A549 treated with CpdA at 1 μM for 4 hours (cell line): ENCODE measurements at places on chromosomes 3 and 15. TPM values are rescaled to one million over a fixed set of nuclear protein-coding genes. Genes with fewer than 3 reads are reported as not detected.

Gene C3orf22
- total RNA-seq = not detected in 5 replicates

Gene ARIH2
- 58.2 to 64.1 TPM (median 62.6 TPM) in 5 replicates for total RNA-seq

Gene SLC51B
- total RNA-seq = 10.3 to 14.3 TPM (median 12.6 TPM) in 5 replicates

Gene RETNLB
- not detected in 5 replicates for total RNA-seq

Gene KLF15
- 0.02 to 0.12 TPM (median 0.07 TPM) in 4 of 5 replicates, not detected in the other for total RNA-seq

Gene GPR156
- 0.34 to 1.2 TPM (median 0.48 TPM) in 5 replicates for total RNA-seq

Gene PRR23C
- total RNA-seq = not detected in 5 replicates

Gene PIK3CB
- 15.7 to 21.1 TPM (median 18.7 TPM) in 5 replicates for total RNA-seq

Gene CHAC1
- total RNA-seq = 2.6 to 7.1 TPM (median 4.8 TPM) in 5 replicates

Gene BSN
- total RNA-seq = 0.10 to 0.19 TPM (median 0.13 TPM) in 5 replicates

Gene FBXL2
- 6.0 to 8.5 TPM (median 7.2 TPM) in 5 replicates for total RNA-seq

Gene TMEM115
- total RNA-seq = 37.1 to 46.1 TPM (median 45.8 TPM) in 5 replicates

Gene MOBP
- 0.09 to 0.25 TPM in 2 of 5 replicates, not detected in the others for total RNA-seq

Gene MRAS
- 8.2 to 10.2 TPM (median 9.1 TPM) in 5 replicates for total RNA-seq

Gene BUB1B
- 28.2 to 33.9 TPM (median 30.0 TPM) in 5 replicates for total RNA-seq

Gene CHRM5
- 0.01 to 0.02 TPM in 2 of 5 replicates, not detected in the others for total RNA-seq

Gene TOP2B
- 63.5 to 90.0 TPM (median 65.8 TPM) in 5 replicates for total RNA-seq

Gene SCN11A
- total RNA-seq = not detected in 5 replicates

Gene GOLGA8M
- total RNA-seq = not detected in 5 replicates

Gene EIF3J
- 85.6 to 115 TPM (median 93.1 TPM) in 5 replicates for total RNA-seq

Gene GRK7
- total RNA-seq = 0.02 to 0.06 TPM (median 0.03 TPM) in 3 of 5 replicates, not detected in the others

Gene PLCL2
- 5.9 to 8.7 TPM (median 6.7 TPM) in 5 replicates for total RNA-seq

Gene CKMT1B
- 2.6 to 7.6 TPM (median 3.8 TPM) in 5 replicates for total RNA-seq
